Stimulated activated CD8-positive, alpha-beta memory T cell treated with anti-CD3 and anti-CD28 coated beads, Interleukin-12 subunit alpha, Interleukin-12 subunit beta, amount 100 ng/mL, for 1 hour (primary cell): ENCODE measurements at places on chromosomes 4 and X.

DNA sequence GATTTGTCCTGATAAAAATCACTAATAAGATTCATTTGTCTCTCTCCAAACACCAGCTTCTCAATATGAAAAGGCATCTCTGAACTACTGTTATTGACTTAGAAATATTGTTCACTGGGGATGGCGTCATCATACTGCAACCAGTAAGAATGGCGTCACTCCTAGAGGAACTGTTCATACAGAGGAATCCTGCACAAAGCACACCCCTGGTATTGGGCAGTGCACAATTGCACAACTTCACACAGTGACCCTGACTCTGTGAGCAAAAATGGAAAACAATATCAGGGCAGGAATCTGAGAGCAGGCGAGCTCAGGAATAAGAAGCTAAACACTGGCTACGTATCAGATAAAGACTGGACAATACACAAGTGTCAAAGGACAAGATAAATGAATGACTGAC, 66.7 kb upstream of the PNPLA4 start:
- DNase-seq, result no peak

DNA sequence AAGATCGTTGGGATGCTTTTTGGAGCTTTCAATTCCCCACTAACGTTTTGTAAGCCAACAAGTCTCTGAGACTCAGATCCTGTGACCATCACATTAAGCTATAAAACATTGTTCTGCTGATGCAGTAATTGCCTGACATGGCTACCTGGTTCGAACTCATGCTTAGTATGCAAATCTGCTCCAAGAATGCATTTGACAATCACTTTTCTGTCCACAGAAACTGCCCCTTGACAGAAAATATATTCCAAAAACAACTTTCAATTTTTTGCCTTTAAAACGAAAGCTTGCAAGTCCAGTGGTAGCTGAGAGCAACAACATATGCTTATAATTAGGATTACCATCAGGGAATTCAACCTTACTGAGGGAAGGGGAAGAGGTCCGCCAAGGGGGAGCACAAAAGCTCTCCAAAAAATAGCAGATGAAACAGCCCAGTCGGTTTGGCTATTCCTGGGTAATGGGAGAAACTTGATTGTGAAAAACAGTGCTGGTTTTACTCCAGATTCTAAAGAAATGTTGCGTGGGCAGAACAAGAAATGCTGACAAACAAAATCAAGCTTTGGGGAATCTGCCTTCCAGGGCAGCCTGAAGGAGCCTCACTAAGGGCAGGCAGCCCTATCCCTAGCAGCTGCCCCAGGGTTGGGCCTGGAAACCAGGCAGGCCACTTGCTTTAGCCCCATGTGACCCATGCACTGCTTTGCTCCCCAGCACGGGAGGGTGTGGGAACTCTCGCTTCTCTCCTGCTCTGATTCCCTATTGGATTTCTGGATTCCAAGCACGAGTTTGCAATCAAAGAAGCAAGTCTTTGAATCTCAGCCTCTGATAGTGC, 160.7 kb upstream of the LDB2 start:
- DNase-seq, result no peak

DNA sequence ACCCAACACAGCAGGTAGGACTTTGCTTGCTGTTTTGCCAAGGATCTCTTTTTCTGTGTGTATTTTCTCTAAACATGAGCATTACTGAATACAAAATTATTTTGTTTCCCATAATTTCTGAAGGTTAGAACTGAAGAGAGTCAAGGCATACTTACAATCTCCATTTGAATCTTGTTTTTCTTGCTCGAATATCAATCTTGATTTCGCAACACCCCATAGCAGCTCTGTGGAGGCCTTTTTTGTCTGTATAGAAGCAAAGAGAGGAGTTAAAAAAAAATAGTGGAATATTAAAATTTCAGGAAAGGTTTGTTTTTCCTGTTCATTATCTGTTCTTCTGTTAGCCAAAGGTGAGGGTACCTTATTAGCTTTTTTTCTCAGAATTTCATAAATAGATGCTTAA, 92.9 kb downstream of the TNIP2 start:
- no peak for DNase-seq

- DNase-seq, result no peak
These were observed 105.5 kb downstream of the ARHGAP10 start for GRCh38 chr4:147837435-147837834.

DNA sequence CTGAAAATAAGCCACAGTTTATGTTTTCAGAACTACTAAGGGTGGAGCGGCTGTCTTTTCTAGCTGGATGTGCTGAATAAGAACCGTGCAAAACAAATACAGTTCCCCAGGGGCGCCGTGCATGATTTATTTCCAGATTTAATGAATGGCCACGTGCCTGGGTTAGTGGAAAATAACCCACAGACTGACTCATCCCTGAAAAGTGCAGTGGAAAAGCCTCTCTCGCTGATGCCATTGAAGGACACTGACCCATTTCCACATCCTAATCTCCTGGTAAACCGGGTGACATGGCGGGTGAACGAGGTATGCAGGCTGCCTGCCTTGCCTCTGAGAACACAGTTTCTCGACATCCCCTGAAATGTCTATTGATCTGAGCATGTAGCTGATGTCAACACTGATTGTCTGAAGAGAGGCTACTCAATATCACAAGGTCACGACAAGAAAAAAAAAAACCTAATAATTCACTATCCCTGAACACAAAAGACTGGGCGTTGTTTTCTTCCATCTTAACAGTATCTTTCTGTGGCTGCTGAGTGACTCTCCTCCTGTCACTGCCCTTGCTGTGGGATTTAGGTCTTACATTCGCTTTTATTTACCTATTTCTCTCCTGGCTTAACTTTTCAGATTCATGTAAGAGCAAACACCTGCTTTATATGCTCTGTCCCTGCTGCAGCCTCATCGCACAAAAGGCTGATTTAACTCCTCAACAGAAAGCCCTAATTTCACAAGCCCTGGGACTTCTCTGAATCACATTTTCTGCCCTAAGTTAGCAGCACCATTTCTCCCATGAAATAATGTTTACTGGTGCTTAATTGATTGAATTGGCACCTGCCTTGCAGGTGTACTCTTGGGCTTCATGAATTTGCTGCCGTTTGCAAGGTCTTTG, 76.9 kb upstream of the SCOC start:
- no peak for DNase-seq

GRCh38 chr4:43485196-43485595, 592.7 kb downstream of the GRXCR1 start:
- no peak for DNase-seq

DNA sequence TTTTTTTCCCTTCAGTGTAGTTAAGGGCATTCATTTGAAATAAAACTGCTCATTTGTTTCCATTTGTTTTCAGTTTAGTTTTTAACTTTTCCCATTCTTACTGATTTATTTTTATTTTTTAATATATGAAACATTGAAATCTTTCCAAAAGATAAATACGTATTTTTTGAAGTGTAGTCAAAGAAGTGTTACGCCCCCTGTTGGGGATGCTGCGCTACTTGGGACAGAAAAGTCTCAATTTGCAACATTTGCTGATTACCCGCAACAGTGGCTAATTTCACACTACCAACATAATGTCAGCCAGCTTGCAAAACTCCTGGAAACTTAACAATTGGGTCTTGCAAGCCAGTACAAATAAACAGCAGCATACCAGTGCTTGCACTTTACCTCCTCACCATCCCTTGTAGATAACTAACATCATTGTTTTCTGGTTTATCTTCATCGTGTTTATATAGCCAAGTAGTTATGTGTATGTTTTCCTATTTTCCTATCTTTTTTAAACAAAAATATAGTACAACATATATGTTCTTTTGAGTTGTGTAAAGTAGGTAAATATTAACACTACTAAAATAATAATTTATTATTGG, 158.6 kb downstream of the STPG2 start:
- DNase-seq, result no peak

- DNase-seq, result no peak
These were observed 1.6 kb upstream of the NDST3 start for GRCh38 chr4:118032691-118033090.

GRCh38 chrX:75051047-75051446, 105.0 kb downstream of the ABCB7 start:
- no peak for DNase-seq

DNA sequence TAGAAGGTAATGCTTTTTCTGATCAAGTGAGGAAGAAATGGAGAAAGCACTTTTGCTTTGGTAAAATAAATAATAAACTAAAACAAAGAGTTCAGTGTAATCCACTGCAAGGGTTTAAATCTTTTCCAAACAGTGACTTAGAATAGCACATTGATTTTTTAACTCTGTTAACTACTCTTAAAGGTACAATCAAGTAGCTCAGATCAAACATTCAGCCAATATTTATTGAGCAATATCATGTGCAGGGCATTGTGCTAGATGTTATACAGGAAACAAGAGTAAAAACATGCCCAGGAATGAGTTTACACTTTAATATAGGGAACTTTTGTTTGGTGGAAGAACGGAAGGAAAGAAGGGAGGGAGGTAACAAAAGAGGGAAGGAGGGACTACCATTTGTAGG, 479.8 kb downstream of the KLHL13 start:
- DNase-seq, result no peak

GRCh38 chr4:145090380-145090779, 7.6 kb downstream of the ANAPC10 start:
- DNase-seq, result no peak

- DNase-seq, result no peak
These were observed 18.4 kb downstream of the MAML3 start for GRCh38 chr4:140135529-140136088.

DNA sequence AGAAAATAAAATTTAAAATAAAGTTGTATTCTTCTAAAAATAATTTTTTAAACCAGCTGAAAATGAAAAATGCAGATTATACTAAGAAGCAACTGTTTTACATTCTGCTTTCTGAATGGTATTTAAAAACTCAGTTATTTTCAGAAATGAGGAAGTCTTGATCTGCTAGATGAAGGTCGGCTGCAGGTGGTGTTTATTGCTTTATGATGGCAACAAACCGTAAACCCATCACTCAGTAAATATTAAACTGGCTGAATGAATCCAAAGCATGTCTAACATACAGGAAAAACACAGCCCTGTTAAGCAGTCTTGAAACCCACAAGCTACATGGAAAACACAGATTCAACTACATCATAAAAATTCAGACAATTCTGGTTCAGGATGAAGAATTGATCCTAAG, 29.3 kb downstream of the DYNLT3 start:
- no peak for DNase-seq

GRCh38 chrX:108029928-108030711, 14.7 kb upstream of the VSIG1 start:
- DNase-seq, result no peak

DNA sequence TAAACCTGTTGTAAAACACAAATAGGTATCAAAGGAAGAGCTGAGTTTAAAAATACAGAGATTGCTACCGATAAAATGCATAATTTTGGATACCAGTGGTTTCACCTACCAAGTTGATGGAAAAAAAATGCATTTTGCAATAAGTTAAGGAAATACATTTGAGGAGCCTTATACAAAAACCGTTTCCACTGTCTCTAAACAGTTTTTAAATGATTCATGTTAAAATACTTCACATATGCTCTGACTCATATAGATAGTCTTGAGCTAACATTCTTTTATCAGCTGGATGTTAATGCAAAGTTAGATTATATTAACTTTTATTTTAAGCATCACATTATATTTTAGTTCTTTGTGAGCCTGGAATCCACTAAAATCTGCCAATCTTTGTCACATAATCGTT, 50.6 kb upstream of the ANKRD17 start:
- no peak for DNase-seq

DNA sequence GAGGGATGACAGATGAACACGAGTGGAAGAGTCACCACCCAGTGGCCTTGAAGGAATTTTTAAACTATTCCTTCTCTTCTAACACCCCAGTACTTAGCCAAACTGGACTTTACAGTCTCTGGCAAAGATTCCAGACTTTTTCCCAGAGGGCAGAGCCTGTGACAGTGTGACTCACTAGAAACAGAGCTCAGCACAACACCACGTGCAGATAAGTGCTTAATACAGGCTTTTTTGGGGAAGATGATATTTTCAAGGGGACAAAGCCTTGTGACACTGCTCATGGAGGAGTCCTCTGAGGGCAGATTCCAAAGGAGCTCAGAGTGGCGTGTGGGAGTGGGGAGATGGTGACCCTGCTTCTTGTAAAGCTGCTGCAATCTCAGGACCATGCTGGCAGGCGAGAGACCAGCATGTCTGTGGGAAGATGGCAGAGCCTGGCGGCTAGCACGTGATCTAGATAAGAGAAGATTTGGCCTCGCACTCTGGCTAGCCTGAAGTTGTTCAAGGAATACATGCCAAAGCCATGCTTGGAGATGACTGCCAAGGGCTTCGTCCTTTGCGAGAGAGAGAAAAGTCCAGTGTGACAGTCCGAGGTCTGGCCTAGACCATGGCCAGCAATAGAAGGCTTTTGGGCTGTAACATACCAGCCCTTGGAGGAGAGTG, 2.4 kb downstream of the RAB33A start:
- no peak for DNase-seq

- DNase-seq, result no peak
These were observed 228.0 kb downstream of the APBB2 start for GRCh38 chr4:40986375-40986774.

DNA sequence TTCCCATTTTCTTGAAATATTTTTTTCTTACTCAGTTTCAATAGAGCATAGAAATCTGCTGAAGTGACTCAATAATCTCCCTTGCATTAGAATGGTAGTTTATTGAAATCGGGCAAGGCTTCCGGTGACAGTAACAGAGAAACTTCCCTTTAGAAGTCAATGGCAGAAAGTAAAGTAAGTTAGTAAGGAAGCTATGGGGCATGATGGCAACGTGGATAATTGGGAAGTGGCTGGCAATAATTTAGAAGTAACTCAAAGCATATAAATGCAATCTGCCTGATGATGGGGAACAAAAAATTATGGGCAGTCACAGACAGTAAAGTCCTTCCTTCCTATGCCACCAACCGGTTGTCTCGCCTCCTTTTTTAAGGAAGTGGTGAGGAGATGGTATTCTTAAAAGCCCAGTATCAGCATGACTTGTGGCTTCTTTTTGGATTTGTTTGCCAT, 7.6 kb downstream of the CYBB start:
- no peak for DNase-seq

DNA sequence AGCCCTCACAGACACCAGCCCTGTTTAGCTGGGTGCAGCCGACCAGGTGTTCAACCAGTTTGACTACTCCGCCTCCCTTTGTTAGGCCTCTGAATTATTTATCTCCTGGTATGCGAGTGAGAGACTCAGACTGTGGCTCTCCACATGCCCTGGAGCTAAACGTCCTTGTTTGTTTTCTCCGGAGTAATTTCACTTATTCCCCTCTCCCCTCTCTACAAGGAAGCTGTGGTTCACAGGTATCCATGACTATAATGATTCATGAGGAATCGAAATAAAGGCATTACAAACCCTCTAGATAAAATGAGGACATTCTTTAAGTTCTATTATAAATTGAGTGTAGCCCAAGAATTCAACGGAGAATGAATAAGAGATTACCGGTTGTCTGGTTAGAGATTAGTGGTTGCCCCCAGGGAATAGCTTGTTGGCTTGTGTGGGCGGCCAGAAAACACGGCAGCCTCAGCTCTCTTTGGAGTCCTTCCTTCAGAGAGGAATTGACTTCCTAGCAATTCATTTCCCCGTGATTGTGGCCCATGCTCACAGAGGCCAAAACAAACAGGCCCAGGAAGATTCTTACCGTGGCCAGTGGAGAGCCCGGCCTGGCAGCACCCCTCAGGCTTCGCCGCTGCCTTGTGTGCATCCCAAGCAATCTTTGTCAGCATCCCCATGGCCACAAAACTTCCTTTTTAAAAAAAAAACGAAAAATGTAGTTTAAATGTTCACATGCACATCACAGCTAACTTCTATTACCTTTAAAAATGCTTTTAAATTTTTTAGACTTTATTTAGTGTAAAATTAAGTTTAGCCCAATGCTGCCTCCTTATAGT, 60.2 kb upstream of the CBR4 start:
- DNase-seq, result no peak
